ENCODE measurements at places on chromosomes 11 and 22. TPM values are rescaled to one million over a fixed set of nuclear protein-coding genes. Genes with fewer than 3 reads are reported as not detected.

- no peak for DNase-seq
Measured at GRCh38 chr11:85076535-85077330, 550.4 kb downstream of the DLG2 start.

DNA sequence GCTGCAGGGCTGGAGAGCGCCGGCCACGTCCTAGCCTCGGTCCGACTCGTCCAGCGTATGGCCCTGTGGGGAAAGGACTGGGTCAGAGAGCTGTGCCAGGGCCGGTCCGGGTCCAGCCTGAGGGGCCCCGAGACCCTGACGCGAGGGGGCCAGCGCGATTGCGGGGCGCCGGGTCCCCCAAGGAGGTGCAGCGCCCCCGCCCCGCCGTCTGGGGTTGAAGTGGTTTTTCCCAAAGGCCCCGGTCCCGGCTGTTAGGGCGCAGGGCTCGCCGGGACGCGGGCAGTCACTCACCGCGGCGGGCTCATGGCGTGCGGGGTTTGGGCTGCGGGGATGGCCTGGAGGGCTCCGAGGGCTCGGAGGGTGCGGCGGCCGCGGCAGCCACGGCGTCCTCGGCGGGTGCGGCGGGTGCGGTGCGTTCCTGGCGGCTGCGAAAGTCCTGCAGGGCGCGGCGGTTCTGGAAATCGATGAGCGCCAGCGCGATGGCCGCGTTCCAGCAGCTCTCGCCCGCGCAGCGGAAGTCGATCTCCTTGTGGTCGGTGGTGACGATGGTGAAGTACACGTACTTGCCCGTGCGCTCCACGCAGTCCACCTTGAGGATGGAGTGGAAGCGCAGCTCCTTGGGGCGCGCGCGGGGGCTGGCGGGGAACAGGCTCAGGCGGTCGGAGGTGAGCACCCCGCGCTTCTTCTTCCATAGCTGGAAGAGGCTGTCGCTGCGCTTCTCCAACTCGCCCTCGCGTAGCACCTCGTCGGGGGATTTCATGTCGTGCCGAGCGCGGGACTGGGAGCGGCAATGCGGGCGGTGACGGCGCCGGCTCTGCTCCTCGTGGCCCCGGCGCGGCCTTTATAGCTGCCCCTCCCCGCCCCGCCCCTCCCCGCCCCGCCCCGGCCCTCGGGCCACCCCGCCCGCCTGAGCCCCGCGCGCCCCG lies at the start of gene PHLDA2:
Gene PHLDA2 (minus strand): TSS at position 816 of the 926 bp plus-strand sequence. CDS start 56 bp downstream, at position 760.
- DNase-seq: peak; percentile 77

DNA sequence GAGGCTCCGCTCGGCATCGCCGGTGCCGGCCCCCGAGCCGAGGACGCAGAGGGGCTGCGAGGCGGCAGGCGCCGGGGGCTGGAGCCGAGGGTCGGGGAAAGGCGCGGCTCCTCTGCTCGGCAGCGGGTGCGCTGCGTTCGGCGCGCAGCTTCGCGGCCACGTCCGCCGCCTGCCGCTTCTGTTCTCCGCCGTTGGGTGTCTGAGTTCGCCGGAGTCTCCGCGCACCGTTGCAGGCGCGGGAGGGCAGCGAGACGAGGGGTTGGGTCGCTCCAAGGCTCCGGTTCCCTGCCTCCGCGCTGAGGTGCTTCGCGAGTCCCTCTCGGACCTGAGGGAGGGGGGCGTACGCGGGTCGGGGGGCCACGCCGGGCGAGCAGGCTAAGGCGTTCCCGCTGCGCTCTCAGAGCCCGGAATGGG lies 347 bp downstream of the MN1 start:
- DNase-seq: no peak

MRGPRX4 gene
- not detected for total RNA-seq

LMO2 gene
- total RNA-seq: not detected

- no peak for DNase-seq
Measured at GRCh38 chr11:65448418-65449105, 26.0 kb downstream of the NEAT1 start.

DNA sequence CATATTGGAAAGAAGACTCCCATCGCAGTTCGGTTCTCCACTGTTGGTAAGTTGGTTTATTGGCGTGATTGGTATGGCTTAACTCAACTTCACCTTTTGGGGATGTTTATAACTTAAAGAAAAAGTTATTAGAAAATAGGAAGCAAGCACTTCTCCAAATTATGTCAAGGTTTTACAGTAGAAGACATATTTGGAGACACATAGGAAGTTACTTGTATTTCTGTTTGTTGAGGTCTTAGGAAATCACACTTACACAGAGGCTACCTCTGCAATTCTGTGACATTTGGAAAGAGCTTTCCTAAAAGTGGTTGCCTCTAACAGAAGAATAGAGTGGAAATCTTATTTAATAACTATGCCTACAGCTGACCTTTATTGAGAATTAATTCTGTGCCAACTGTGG lies 12.3 kb downstream of the CAT start:
- DNase-seq: no peak

DNA sequence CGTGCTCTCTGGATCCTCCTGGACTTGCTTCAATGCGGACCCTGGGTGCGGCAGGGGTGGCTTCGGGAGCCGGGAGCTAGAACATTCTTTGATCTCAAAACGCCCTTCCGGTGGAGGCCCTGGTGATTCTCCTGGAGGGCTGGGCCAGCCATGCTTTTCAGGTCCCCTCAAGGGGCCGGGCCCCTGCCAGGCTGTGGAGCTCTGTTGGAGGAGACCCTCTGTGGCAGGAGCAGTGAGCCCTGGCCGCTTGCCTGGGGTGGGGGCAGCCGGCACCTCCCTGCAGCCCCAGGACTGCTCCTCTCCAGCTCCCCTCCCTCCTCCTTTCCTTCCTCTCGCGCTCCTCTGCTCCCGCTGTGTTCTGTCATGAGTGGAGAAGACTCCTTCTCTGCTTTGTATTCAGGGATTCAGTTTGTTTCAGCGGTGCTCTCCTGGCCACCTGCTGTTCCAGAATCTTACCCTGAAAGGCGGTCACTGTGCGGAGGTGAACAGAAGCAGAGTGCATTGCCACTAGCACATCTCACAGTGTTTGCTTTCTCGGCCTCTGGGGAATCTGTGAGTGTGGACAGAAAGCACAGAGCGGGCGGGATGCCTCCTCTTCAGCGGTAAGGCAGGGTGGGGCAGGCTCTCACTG lies 289.1 kb downstream of the TBC1D22A start:
- no peak for DNase-seq

DNA sequence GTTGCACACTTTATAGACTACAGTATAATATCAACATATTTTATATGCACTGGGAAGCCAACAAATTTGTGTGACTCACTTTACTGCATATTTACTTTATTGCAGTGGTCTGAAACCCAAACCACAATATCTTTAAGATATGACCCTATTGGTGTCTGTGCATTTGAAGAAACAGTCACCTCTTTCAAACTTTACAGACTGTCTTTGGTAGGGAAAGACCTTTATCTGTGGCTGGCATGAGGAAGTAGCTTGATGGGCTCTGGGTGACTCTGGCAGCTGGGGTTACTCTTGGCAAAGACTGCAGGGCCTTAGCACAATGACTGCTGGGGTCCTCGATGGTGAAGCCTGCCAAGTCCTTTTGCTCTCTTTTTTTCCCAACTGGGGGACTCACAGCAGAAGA lies 21.3 kb upstream of the ABTB2 start:
- DNase-seq: no peak

LRRC74B gene
- not detected for total RNA-seq

MEI1 gene
- total RNA-seq: 62.5 TPM

DNA sequence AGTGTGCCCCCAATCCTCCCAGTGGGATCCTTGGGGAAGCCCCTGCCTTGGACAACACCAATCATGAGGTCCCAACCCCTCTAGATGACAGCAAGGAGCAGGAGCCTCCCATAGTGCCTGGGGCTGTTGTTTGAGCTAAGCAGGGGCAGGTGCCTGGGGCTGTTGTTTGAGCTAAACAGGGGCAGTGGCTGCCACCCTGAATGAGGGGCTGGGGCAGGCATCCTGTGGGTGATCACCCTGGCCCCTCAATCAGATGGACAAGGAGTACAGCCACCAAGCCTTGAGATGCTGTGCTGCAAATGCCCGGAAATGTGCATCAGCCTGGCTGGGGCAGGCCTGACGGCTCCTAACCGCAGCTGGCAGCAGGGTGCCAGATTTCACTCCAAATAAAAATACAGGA lies 66.7 kb downstream of the MYEOV start:
- DNase-seq: no peak

GRCh38 chr22:46758867-46759290 lies 3.6 kb upstream of the TBC1D22A start:
- no peak for DNase-seq

GRCh38 chr22:36946421-36947158 lies 33.2 kb downstream of the CSF2RB start:
- DNase-seq: no peak

DNA sequence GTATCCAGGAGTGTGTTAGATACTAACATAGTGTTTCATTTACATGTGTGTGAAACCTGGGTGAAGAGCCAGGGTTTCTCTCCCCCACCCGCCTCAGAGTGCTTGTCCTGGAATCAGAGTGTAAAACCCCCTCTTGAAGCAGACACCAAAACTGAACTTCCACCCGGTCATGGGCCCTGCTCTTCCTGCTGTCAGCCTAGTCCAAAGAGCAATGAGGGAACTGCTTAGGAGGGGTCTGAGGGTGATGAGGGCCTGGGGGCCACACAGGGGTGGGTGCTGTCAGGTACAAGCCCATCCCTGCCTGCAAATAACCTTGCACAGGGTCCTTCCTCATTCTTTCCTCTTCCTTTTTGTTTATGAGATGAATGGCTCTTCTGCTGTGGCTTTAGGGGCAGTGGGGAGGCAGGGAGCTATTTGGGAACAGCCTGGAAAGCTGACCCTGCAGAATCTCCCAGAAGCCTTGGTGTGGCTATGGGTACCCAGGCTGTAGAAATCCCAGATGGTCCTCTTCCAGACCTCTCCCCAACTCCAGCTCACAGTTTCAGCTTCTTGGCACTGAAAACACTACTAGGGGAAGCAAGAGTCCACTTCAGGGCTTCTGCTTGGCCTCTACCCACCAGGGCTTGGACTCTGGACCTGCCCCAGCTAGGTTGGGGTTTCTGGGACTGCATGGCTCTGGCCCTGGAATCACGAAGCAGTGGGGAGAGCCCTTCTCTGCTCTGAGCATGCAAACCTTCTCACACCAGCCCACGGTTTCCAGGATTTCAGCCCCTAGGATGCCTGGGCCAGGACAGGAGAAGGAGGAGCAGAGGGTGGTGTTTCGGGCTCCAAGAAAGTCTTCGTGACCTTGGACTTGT lies 8.5 kb downstream of the BATF2 start:
- no peak for DNase-seq

CECR2 gene
- not detected for total RNA-seq

SCUBE1 gene
- total RNA-seq: not detected

GRCh38 chr11:40186437-40187263 lies 1272.8 kb downstream of the LRRC4C start:
- no peak for DNase-seq

- no peak for DNase-seq
Measured at GRCh38 chr11:27385245-27385644, 22.2 kb upstream of the CCDC34 start.

GRCh38 chr11:76589477-76589876 lies 81.1 kb downstream of the LRRC32 start:
- no peak for DNase-seq

DNA sequence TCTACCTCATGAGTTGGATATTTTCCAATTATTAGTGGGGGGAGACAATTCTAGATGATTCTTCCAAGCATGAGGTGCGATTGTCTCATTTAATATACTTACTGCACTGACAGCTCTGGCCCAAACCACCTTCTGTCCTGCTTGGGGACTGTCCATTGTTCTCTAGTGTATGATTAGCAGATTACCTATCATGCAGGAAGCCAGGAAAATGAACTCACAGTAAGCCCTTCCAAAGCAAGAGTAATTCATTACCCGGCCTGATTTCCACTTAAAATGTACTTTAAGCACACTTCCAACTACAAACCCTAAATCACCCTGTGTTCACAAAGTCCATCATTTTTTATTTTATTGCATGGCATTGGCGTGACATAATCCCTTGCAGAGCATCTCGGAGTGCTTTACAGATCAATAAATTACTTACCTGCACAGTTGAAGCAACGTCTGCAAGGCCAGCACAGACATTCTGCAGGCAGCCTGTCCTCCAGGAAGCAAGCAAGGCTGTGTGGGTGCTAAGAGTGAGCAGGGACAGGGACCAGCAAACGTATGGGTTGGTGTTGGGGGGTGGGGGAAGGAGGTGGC lies 838.2 kb downstream of the NTM start:
- DNase-seq: no peak

DNA sequence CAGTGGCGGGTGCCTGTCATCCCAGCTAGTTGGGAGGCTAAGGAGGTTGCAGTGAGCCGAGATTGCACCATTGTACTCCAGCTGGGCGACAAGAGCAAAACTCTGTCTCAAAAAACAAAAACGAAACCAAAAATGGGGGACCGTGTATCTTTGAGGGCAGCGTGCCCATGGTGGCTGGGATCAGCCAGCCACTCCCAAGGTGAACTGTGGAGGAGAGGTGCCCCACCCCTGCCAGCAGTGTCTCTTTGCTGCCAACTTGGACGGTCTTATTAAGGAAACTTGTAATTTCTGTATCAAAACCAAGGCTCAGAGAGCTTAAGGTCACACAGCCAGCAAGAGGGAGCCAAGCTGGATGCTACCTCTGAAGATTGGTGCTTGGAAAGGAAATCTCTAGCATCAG lies 147.7 kb downstream of the CACNA1I start:
- no peak for DNase-seq

GRCh38 chr11:126680700-126681099 lies 319.9 kb downstream of the KIRREL3 start:
- DNase-seq: no peak

DNA sequence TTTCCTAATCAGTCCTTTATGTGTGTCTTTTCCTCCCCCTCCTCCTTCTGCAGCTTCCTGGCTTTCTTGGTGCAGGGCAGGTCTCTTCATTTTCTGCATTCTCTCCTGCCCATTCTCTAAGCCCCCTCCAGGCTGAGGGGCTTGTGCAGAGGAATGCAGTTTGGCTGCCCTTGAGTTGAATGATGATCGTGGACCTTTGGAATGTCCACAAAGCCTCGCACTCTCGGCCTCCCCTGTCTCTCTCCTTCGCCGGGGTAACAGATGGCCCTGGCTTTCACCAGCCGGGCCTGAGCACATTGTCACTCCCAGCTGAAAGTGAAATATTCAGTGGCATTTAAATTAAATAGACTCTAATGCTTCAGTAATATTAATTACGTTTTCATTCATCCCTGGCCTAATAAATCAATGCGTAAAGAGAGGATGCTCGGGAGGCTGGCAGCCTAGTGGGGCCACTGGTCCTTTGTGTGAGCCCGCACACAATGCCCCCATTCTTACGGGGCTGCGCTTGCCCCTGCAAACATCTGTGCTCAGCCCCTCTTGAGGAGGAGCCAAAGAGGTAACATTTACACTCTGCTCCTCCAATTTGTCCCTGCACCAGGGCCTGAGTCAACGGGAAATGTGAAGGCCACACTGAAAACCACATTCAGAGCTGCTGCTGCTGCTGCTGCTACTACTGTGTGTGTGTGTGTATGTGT lies 64.9 kb upstream of the PAX6 start:
- no peak for DNase-seq

- DNase-seq: no peak
Measured at GRCh38 chr11:96785073-96785472, 395.3 kb downstream of the JRKL start.
